ENCODE measurements at places on chromosomes 5 and 9.

GRCh38 chr9:96435345-96435744 lies 14.6 kb upstream of the HABP4 start:
- no peak for DNase-seq

GRCh38 chr5:6937677-6938076 lies 224.4 kb downstream of the TENT4A start:
- DNase-seq, result no peak

GRCh38 chr5:53482717-53483638 lies 2.5 kb downstream of the FST start:
- no peak for DNase-seq

GRCh38 chr9:81894891-81895290 lies 33.3 kb upstream of the SPATA31D4 start:
- DNase-seq, result no peak

GRCh38 chr5:168348084-168348414 lies 56.6 kb downstream of the WWC1 start:
- DNase-seq, result no peak

- no peak for DNase-seq
Observed at GRCh38 chr5:114363837-114364236, 2.0 kb downstream of the KCNN2 start.

DNA sequence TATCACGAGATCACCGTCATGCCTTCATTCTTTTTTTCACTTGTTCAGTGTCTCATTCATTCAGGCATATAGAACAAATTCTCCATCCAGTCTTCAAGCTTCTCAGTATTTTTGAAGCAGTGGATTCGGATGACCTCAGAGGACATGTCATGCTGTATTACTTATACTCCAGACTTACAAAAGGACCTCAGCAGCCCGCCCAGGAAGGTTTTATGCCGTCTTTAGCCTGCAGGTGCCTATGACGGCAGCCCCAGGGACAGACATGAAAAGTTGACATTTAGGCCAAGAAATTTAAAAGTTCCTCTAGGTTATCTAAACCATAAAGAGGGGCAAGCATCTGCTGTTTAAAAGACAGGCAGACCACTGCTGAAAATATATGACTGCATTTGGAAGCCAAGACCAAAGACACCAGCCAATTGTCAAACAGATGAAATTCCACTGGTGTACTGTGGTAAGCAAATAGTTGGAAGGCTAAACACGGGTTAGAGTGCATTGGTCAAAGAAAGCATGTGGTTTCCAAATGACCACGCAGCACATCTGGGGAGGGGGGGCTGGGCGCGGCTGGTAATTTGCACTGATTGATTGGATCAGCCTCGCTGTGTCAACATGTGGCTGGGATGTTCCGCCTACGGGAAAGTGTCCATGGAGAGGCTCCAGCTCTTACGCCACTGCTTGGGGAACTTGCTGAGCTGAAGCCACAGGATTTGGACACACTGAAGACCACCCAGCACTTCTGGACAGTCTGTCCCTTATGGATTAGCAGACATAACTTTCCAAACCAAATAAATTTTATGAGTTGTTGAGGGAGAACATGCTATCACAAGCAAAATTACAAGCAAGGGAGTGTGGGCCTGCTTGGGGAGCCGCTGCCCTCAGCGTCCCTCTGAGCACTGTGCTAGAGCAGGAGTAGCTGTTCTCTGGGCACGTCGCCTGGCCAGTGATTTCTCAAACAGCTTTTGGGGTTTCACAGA lies 173.6 kb downstream of the FANCC start:
- no peak for DNase-seq

DNA sequence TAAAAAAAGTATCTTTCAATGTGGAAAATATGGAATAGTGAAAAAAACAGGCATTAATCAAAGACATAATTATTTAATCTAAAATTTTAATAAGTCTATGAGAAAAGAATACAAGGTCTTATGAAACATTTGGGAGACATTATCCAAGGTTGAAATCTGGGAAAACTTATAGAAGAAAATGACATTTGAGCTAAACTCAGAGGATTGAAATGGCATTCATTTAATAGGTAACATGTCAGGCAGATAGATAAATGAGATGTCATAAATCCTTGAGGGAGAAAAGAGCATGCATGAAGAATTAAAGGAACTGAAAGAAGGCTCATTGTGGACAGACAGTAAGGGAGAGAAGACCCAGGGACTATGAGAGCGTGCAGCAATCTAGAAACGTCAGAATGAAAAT lies 284.4 kb downstream of the PRR16 start:
- DNase-seq, result no peak

- no peak for DNase-seq
Observed at GRCh38 chr9:88187631-88188030, 49.4 kb upstream of the SPATA31C2 start.

DNA sequence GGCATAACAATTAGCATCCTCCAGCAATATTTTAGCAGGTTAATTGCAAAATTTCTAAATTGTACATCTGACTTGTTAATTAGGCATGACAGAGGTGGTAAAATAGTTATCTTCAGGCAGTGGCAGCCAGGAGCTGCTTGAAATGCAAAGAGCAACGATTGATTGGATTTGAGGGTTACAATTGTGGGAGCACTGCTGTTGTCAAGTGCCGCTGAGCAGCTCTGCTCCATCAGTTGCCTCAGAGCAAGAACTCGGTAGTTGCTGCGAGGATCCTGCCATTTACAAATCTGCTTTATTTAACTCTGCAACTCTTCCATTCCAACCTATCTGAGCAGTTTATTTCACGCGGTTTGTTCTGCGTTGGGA lies 12.6 kb downstream of the PBX3 start:
- no peak for DNase-seq

GRCh38 chr5:150258130-150258529 lies 31.4 kb downstream of the CAMK2A start:
- DNase-seq, result no peak

- DNase-seq, result no peak
Observed at GRCh38 chr9:38421498-38422211, 2.6 kb downstream of the IGFBPL1 start.

DNA sequence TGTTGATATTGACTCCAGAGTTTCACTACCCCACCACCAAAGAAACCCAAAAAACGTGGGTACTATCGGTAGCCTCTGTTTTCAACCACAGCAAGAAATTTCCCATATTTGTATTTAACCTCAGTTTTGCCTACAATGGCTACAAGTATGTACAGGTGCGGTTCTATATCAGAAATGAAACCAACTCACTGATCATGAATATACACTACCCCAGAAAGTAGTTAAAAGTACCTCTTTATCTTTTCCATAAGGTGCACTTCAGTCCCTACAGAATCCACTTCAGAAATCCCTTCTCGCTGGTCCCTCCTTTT lies 140.6 kb upstream of the SLC12A2 start:
- DNase-seq, result no peak

DNA sequence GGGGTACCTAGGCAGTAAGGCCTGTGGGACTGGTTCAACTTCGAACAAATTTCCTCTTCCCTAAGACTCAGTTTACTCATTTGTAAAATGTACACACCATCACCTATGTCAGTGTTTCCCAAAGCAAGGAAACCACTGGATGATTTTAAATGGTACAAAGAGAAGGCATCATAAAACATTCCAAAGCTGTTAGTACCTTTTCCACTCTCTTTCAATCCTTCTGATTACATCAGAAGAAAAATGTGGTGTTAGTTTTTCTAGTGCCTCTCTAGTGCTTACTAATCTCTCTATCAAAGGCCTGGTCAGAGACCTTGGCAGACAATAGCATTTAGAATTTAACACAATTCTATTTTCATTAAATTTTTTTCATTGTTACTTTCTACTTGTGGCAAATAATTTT lies 18.1 kb downstream of the NR6A1 start:
- DNase-seq, result no peak

DNA sequence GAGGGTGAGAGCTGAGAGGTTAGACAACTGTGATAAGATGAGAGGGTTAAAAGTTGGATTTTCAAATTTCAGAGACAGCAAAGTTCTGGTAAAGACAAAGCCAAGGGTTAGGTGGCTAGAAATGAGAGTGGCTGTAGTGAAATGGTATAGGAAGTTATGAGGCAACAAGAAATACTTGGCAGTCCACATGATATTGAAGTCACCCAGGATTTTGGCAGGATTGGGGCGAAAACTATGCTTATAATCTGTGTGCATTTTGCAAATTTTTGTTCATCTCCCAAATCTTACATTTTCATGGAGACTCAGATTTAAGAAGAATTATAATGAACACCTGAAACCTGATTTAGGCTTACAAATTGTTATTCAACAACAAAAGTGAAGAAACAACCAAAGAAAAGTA lies 35.6 kb downstream of the C9 start:
- DNase-seq, result no peak
